ENCODE measurements at places on chromosomes 4 and X.

DNA sequence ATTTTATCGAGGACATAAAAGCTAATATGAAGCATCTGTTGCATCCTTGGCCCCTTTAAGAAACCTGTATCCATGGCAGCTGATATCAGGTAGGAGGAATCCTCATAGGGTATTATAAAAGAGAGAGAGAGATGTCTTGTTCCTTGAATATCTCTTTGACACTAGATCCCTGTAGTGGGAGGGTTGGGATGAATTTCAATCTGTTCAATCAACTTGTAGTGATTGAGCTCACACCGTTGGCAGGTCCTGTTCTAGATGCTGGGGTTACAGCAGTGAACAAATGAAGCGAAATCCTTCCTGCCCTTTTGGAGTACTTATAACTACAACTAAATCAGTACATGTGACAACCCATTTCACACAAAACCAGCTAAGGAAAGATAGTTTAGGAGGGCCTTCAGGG is 35.3 kb upstream of the GATB start:
- DNase-seq: no peak

GRCh38 chr4:147039976-147040575 is 94.4 kb upstream of the TTC29 start:
- DNase-seq: no peak

GRCh38 chr4:10135260-10135659 is 18.7 kb upstream of the WDR1 start:
- no peak for DNase-seq

- no peak for DNase-seq
Measured at GRCh38 chr4:123433976-123434375, 37.4 kb downstream of the SPRY1 start.

DNA sequence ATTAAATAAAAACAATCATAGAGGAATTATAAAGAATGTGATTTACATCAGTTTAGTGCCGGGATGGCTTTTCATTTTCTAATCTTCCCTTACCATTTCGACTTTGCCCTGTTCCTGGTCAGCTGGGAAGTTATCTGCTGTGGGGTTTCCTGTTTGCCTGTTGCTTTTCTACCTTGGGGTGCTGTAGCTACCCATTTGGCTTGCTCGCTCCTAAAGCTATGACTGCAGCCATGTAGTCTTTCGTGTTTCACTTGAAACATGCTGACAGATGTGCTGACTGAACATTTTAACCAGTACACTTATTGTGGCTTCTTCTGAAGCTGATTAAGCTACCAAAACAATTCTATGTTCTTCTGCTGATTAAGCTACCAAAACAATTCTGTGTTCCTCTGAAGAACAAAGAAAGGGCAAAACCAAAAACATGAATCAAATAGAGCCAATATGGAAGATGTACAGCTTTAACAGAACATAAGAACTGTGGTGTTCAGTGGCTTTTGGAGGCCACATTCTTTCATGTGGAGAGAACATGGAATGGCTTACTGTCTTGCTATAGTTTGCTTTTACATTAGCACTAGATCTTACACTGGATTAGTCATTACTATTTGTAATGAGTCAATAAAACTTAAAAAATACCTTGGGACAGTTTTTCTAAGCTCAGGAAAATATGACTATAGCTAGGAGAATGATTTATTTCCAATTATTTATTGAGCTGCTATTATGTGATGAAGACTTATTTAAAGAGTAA is 440.4 kb downstream of the SPRY1 start:
- DNase-seq: no peak

GRCh38 chr4:120801137-120801758 is 121.3 kb downstream of the PRDM5 start:
- DNase-seq: no peak
